ENCODE measurements at places on chromosomes 3 and 15.
A peak's percentile ranks its signal among the peaks of the same experiment; 100 is the strongest.

DNA sequence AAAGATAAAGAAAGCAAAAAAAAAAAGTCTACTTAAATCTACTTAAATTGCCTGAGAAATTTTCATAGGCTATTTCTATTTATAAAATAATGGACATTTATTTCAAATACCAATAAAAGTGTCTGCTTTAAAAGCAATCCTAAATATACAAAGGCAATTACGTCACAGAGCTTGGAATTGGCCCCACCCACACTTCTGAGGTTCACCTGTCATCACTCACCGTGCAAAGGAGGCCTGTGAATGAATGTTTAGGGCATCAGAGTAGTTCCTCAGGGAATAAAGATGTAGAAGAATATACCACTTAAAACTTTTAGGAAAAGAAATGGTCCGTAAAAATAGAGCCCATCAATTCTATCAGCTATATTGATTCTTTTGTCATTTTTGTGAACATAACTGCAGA, 621.8 kb downstream of the ROBO1 start:
- no peak for DNase-seq

GRCh38 chr3:14899993-14900618, 47.3 kb upstream of the NR2C2 start:
- no peak for DNase-seq

- no peak for DNase-seq
These were observed 22.3 kb downstream of the THRB start for GRCh38 chr3:24472358-24472757.

GRCh38 chr3:141542989-141543388, 56.2 kb downstream of the RASA2 start:
- no peak for DNase-seq

GRCh38 chr15:87614704-87615103, 641.8 kb downstream of the NTRK3 start:
- DNase-seq, result no peak

DNA sequence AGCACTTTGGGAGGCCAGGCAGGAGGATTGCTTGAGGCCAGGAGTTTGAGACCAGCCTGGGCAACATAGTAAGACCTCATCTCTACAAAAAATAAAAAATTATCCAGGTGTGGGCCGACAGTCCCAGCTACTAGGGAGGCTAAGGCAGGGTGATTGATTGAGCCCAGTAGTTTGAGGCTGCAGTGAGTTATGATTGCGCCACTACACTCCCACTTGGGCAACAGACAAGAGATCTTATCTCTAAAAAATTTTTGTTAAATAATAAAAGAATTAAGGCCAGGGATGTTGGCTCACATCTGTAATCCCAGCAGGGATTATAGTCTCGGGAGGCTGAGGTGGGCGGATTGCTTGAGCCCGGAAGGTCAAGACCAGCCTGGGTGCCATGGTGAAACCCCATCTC, 25.8 kb upstream of the NFKBIZ start:
- no peak for DNase-seq

DNA sequence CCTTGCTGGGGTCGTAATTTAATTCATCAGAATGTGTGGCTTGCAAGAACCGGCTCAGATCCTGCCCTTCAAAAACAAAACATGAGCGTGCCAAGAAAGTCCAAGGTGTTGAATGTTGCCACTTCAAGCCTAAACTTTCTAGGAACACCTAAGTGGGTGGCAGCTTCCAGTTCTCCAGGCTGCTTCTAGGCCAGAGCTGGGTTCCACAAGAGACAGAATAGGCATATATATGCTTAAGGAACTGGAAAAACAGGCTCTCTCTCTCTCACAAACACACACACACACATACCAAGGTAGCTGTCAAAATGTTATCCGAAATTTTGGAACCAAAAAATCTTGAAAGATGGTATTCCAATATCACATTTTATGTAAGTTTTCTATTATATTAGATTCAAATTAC, 890 bp upstream of the ADIPOQ start:
- no peak for DNase-seq

DNA sequence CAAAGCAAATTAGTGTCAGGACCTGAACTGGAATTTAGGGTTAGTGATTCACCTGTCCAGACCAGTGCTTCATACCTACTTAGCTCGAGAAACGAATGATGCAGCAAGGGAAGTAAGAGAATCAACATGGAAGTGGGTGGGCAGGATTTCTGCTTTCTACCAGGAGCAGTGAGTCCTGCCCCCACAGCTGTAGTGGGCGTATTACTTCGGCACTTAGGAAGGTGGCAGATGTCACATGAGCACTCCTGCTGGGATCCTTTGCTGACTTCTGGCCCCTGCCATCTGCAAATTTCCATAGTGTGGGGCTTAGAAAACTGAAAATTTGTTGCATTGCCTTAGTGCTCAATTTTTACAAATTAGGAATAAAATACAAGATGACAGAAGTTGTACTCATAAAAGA, 31.2 kb downstream of the RYR3 start:
- no peak for DNase-seq

GRCh38 chr3:61961900-61962299, 400.5 kb downstream of the PTPRG start:
- no peak for DNase-seq

- no peak for DNase-seq
These were observed 589.8 kb upstream of the DPPA4 start for GRCh38 chr3:109927161-109927560.

DNA sequence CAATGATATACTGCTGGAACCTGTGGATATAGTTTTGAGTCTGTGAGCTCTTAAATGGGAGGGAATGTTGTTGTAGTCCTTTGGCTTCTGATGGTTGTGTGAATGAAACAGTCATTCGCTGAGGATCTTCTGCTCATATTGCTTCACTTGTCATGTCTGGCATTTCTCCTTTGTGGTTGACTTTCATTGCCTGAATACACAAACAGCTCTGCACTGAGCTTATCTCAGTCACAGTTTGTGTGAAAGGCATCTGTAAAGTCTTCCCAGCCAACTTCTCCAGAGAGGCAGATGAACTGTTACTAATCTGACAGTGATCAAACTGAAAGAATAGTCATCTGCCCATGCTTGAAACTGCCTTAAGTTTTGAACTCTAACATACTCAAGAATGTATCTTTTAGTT, 59.8 kb downstream of the TMED3 start:
- DNase-seq, result no peak

DNA sequence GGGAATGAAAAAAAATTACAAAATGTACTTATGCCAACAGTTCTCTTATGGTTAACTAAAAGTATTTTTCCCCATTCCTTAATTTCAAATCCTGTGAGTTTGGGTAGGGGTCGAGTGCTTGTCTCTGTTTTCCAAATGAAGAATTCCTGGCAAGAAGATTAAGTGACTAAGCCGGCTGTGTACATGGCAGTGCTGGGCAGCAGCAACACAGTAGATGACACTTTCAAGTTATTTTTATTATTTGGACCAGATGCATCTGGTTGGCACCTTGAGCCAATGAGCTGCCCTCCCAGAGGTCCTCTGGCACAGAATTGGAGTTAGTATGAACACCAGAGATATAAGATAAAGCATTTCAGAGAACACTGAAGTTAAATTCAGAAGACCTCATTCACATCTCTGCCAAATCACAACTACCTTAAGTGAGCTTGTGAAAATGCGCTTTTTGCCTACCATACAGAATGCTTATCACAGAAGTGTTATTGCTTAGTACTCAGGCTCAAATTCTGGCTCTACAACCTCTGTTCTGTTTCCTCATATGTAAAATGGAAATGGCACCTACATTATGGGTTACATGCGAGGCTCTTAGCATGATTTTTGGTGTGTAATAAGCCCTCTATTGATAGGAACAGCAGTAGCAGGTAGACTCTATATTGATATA, 256.9 kb downstream of the UBE2E2 start:
- no peak for DNase-seq

- peak; percentile 87 for DNase-seq
These were observed 100.8 kb downstream of the CPN2 start for GRCh38 chr3:194250098-194251002.

DNA sequence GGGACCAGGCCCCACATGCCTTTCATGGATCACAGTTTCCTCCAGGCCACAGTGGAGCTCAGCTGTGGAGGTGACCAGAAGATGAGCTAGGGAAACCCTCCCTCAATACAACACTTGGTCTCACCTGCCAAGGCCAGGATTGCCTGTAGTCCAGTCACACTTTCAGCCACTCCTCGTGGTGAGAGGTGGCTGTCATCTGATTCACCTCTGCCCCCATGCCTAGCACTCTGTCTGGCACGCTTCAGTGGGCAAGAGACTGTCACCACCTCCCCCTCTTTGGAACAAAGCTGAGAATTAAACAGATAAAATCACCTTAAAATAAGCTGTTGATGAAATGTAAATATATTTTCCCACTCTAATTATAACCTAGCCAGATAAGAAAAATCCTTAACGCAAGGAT, 4.0 kb upstream of the IL17RD start:
- DNase-seq, result no peak

Measured in renal pelvis (tissue), 12 donors.